ENCODE measurements at places on chromosomes 6 and 20.

DNA sequence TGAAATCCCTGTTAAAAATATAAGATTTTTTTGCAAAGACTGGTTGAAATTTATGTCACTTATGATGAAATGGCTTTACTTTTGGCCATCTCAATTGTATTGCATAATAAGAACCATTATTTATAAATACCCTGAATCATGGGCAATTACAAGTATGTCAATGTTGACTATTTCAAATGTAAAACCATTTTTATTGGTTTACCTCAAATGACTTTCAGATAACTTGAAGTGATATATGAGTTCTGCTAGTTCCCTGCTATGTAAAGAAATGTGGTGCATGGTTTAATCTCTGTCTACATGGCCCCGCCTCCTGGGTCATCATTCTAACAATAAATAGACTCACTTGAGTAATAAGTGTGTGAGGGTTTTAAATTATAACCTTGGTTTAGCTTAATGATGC is 275.6 kb upstream of the PREP start:
- H3K27me3 ChIP-seq, result no peaks in the 10 kb centered on the region
- no peaks in the 10 kb centered on the region for H3K4me1 ChIP-seq
- H3K36me3 ChIP-seq, result no peaks in the 10 kb centered on the region
- DNase-seq, result no peak
- no peak overlapping the region for H3K27ac ChIP-seq
- no peak overlapping the region for H3K4me3 ChIP-seq

DNA sequence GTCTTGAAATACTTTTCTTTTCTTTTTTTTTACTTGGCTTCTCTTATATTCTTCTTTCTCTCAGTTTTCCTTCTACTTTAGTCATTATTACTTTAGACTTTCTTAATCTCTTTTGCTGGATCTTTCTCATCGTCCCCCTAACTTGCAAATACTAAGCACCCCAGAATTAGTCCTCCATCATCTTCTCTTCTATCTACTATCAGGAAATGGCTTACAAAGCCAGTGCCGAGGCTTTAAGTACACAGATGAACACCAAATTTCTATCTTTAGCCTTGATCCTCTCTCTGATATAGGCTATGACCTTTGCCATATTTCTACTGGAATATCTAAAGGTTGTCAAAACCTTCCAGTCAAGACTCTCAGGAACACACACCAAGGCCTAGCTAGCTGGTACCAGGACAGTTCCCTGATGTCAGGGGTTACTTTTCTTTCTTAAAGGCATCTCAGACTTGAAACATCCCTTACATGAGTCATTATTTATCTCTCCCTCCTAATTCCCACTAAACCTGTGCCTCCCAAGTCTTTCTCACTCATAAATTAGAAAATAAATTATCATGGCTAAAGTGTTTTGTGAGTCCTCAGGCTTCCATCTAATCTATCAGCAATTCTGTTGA is 278.6 kb upstream of the TCF21 start:
- no peaks in the 10 kb centered on the region for H3K4me1 ChIP-seq
- H3K27me3 ChIP-seq, result no peaks in the 10 kb centered on the region

DNA sequence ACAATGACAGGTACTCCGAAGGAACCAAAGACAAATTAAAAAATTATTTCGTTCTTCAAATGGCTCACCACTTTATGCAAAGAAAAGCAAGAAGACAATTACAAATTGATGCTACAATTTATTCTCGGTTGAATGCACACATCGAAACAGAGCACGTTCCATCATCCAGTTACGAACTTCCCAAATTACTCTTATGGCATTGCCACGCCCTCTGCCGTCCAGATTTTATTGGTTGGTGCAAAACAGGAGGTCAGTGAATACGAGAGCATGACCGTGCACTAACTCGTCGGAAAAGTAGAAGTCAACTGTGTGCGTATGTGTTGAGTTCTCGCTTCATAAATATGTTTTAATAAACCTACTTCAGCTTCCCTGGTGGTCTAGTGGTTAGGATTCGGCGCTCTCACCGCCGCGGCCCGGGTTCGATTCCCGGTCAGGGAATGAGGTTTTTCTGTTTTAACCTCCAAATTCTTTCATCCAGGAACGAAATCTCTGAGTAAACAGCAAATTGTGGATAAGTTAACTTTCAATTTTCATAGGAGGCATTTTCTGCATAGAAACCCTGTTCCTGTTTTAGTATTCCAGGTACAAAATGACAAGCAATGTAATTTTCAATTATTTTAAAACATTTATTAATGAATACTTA is 23.2 kb downstream of the ZNF311 start:
- peak; percentile 81 for DNase-seq
- H3K27me3 ChIP-seq, result no peaks in the 10 kb centered on the region
- peaks cover 48% of the 10 kb centered on the region for H3K4me1 ChIP-seq
- H3K36me3 ChIP-seq, result peaks cover 57% of the 10 kb centered on the region
- peak overlapping the region; percentile 60 for H3K27ac ChIP-seq
- peak overlapping the region; percentile 68 for H3K4me3 ChIP-seq

DNA sequence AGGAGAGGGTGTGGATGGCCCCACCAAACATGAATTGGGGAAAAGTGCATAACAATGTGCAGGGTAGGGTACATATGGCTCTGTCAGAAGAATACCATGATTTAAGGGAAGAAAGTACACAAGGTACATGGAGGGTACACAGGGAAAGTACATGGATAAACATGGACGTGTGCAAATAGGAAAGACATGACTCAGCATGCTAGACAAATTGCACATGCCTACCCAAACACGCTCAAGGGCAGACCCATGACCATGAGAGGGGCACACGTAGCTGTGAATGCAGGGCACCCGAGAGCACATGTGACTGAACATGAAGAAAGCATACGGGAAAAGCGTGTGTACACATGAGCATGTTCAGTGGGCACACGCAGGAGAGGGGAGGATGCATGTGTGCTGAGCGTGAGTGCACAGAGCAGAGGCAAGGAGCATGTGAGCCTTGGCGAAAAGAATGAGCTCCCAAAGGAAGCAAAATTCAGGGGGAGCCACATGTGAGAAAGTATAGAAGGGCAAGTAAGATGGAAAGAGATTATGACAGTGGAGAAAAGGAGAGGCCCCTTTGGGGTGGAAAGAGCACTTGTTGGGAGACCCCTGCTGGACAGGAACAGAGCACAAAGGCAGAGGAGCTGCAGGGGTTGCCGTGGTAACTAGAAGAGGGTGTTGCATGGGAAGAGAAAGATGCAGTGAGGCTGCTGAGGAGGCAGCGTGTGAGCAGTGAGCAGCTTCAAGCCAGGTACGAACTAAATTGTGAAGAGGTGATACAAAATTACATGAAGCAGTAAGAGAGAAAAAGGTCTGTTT is 17.8 kb downstream of the OR2H2 start:
- H3K27me3 ChIP-seq, result no peaks in the 10 kb centered on the region
- H3K4me1 ChIP-seq, result no peaks in the 10 kb centered on the region
- peaks cover 6% of the 10 kb centered on the region for H3K36me3 ChIP-seq
- H3K4me3 ChIP-seq, result no peak overlapping the region
- no peak overlapping the region for H3K27ac ChIP-seq

DNA sequence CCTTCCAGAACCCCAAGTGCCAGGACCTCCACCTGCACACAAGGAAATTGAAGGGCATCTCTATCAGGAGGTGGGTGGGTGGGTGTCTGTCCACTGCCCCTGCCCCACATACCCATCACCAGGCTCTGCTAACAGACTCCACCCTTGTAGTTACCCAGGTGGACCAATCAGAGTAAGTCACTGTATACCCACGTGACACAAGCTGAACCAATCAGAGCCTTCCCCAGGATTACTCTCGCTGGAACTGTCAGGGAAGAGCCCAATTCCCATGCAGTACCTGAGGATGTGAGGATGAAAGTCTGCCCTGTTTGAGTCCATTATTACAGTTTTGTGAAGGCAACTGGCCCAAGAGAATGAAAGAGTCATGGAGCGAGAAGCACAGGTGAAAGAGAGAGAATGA is 4.2 kb downstream of the OCSTAMP start:
- no peak for DNase-seq
- no peaks in the 10 kb centered on the region for H3K4me1 ChIP-seq
- H3K27me3 ChIP-seq, result peaks cover 13% of the 10 kb centered on the region
- no peak overlapping the region for H3K27ac ChIP-seq
- no peak overlapping the region for H3K4me3 ChIP-seq

- peaks cover 66% of the 10 kb centered on the region for H3K27me3 ChIP-seq
- no peak overlapping the region for H3K4me3 ChIP-seq
- H3K4me1 ChIP-seq, result no peaks in the 10 kb centered on the region
- no peaks in the 10 kb centered on the region for H3K36me3 ChIP-seq
- no peak overlapping the region for H3K27ac ChIP-seq
Measured at GRCh38 chr6:75991941-75992340, 80.5 kb downstream of the IMPG1 start.

- DNase-seq, result no peak
- H3K27me3 ChIP-seq, result no peaks in the 10 kb centered on the region
- H3K27ac ChIP-seq, result no peak overlapping the region
Measured at GRCh38 chr6:157420497-157420896, 39.5 kb downstream of the ZDHHC14 start.

- no peaks in the 10 kb centered on the region for H3K27me3 ChIP-seq
- H3K4me1 ChIP-seq, result no peaks in the 10 kb centered on the region
- no peak overlapping the region for H3K4me3 ChIP-seq
- DNase-seq, result no peak
- no peak overlapping the region for H3K27ac ChIP-seq
Measured at GRCh38 chr6:97189767-97190166, 93.2 kb downstream of the MMS22L start.

- no peak overlapping the region for H3K4me3 ChIP-seq
- DNase-seq, result no peak
- H3K36me3 ChIP-seq, result no peaks in the 10 kb centered on the region
- H3K27me3 ChIP-seq, result no peaks in the 10 kb centered on the region
- peaks cover 28% of the 10 kb centered on the region for H3K4me1 ChIP-seq
- no peak overlapping the region for H3K27ac ChIP-seq
Measured at GRCh38 chr6:84633771-84634170, 130.6 kb downstream of the TBX18 start.

DNA sequence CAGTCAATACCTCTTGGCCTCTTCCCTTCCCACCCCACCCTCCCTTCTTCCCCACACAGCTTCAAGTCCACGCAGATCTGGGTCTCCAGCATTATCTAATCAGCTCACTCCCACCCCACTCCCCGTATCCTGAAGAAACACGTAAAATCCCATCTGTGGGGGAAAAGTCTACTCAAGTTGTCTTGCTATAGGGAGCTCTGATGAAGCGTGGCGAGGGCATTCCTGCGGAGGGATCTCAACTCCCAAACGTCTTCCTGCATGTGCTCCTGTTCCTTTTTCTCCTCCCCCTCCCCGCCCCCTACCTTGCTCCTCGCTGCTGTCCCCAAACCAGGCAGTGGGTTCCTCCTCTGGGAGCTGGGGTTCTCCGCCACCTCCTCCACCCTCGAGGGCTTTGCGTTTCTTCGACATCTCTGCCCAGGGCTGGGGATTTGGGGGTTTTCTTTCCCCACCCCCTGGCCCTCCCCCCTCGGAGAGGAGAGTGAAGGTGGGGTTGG is 181.8 kb downstream of the TBXT start:
- H3K27ac ChIP-seq, result no peak overlapping the region
- DNase-seq, result no peak
- H3K4me3 ChIP-seq, result no peak overlapping the region
- H3K36me3 ChIP-seq, result peaks cover 7% of the 10 kb centered on the region
- peaks cover 56% of the 10 kb centered on the region for H3K27me3 ChIP-seq
- H3K4me1 ChIP-seq, result peaks cover 12% of the 10 kb centered on the region

DNA sequence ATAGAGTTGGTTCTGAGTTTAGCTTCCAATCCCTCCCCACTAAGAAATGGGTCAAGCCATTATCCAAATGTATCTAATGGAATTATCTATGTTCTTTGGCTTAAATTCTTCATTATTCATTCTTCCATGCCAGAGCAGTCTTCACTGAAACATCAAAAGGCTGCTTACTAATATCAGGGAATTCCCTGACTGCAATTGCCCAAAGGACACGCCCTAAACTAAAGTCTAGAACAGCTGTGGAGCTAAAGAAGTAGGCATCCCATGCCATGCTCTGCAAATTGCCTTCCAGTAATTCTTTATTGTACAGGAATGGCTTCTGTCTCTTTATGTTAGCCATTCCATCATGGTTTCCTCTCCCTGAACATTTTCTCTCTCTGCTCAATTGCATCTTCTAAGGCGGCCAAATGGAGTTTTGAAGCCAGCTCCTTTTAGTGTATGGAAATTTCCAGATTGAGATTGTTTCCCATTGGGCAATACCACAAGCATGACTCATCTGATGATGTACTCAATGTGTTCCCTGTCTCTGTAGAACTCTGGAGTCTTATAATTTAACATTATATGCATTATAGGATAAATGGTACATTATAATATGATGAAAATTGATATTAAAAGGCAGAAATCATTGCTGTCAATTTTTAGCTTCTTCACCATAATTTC is 28.8 kb upstream of the TSHZ2 start:
- H3K27me3 ChIP-seq, result no peaks in the 10 kb centered on the region
- no peak overlapping the region for H3K27ac ChIP-seq
- DNase-seq, result no peak

- no peaks in the 10 kb centered on the region for H3K27me3 ChIP-seq
- H3K4me1 ChIP-seq, result peaks cover 31% of the 10 kb centered on the region
- H3K36me3 ChIP-seq, result peaks cover 4% of the 10 kb centered on the region
Measured at GRCh38 chr6:39056191-39056590, 7.6 kb downstream of the GLP1R start.

- H3K36me3 ChIP-seq, result no peaks in the 10 kb centered on the region
- peaks cover 19% of the 10 kb centered on the region for H3K4me1 ChIP-seq
- DNase-seq, result no peak
- H3K27ac ChIP-seq, result no peak overlapping the region
- no peak overlapping the region for H3K4me3 ChIP-seq
Measured at GRCh38 chr6:74167511-74167910, 471.5 kb downstream of the CD109 start.

DNA sequence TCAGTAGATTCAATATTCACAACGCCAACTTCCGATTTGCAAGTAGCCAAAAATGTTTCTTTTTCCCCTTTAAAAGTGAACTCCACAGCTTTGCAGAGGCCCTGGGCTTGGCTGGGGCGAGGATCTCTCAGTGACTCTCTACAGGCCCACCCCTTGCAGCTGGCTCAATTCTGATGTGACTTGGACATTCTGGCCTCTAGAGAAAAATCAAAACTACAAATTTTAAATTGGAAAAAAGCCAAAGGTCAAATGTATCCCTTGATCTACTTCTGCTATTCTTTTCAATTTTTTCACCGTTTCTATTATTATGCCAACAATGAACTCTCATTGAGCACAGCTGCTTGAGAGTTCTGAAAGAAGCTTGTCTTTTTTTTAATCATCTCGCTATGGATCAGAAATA is 245.9 kb upstream of the HS3ST5 start:
- H3K4me1 ChIP-seq, result no peaks in the 10 kb centered on the region
- no peak overlapping the region for H3K4me3 ChIP-seq
- no peak overlapping the region for H3K27ac ChIP-seq
- H3K36me3 ChIP-seq, result no peaks in the 10 kb centered on the region
- no peaks in the 10 kb centered on the region for H3K27me3 ChIP-seq
- no peak for DNase-seq

- H3K27me3 ChIP-seq, result no peaks in the 10 kb centered on the region
- no peak overlapping the region for H3K27ac ChIP-seq
- no peaks in the 10 kb centered on the region for H3K36me3 ChIP-seq
- H3K4me3 ChIP-seq, result no peak overlapping the region
- DNase-seq, result no peak
- H3K4me1 ChIP-seq, result no peaks in the 10 kb centered on the region
Measured at GRCh38 chr6:151340219-151340978, 51.0 kb downstream of the ZBTB2 start.

GRCh38 chr20:16209951-16210361 is 363.3 kb downstream of the KIF16B start:
- H3K27ac ChIP-seq, result no peak overlapping the region
- no peaks in the 10 kb centered on the region for H3K36me3 ChIP-seq
- no peak overlapping the region for H3K4me3 ChIP-seq
- no peak for DNase-seq
